Thoracic aorta (tissue), 2 donors: ENCODE measurements at places on chromosomes 4 and X. TPM values are rescaled to one million over a fixed set of nuclear protein-coding genes. Genes with fewer than 3 reads are reported as not detected.

PABPC1L2B gene
- total RNA-seq, result not detected

PTCHD1 gene
- total RNA-seq, result 0.54 TPM

DNA sequence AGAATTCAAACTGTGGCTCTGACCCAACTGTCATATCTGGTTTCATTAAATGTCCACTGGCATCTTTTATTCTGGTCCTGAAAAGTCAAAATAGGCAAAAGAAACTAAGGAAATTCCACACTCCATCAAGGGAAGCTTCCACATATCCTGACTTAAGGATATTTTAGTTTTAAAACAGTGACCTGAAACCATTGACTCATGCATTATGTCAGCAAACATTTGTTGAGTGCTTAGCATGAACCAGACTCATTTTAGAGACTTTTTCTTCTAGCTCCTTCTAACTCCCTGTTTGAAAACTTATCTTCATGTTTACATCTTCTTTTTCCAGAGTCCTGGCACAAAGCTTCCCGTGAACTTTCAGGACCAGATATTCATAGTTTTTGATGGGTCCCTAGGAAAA is 6.9 kb upstream of the CXCL1 start:
- no peaks in the 10 kb centered on the region for H3K4me1 ChIP-seq
- no peak for DNase-seq
- H3K4me3 ChIP-seq, result no peak overlapping the region
- no peak overlapping the region for H3K27ac ChIP-seq

DNA sequence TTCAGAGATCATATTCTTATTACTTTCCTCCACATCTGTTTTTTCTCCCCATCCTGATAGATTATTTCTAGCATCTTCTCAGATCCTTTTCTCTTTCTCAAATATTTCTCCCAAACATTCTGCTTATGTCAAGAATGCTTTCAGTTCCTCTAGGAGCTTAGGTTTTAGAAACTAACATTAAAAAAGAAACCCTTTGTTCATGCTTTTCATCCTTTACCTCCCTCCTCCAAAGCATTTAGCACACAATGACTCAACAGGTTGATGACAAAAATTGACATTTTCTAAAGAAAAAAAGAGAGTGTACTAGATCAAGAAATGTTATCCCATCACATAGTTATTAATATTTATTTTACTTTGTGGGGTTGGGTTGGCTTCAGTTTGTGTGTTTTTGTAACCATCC is 16.5 kb upstream of the ALB start:
- no peak overlapping the region for H3K4me3 ChIP-seq
- no peaks in the 10 kb centered on the region for H3K36me3 ChIP-seq
- H3K27ac ChIP-seq, result no peak overlapping the region
- no peaks in the 10 kb centered on the region for H3K27me3 ChIP-seq

- H3K4me3 ChIP-seq, result no peak overlapping the region
- DNase-seq, result no peak
- H3K4me1 ChIP-seq, result no peaks in the 10 kb centered on the region
- no peaks in the 10 kb centered on the region for H3K27me3 ChIP-seq
- H3K27ac ChIP-seq, result no peak overlapping the region
- H3K36me3 ChIP-seq, result no peaks in the 10 kb centered on the region
Observed at GRCh38 chr4:131650951-131651350, 1498.1 kb upstream of the PCDH10 start.

DNA sequence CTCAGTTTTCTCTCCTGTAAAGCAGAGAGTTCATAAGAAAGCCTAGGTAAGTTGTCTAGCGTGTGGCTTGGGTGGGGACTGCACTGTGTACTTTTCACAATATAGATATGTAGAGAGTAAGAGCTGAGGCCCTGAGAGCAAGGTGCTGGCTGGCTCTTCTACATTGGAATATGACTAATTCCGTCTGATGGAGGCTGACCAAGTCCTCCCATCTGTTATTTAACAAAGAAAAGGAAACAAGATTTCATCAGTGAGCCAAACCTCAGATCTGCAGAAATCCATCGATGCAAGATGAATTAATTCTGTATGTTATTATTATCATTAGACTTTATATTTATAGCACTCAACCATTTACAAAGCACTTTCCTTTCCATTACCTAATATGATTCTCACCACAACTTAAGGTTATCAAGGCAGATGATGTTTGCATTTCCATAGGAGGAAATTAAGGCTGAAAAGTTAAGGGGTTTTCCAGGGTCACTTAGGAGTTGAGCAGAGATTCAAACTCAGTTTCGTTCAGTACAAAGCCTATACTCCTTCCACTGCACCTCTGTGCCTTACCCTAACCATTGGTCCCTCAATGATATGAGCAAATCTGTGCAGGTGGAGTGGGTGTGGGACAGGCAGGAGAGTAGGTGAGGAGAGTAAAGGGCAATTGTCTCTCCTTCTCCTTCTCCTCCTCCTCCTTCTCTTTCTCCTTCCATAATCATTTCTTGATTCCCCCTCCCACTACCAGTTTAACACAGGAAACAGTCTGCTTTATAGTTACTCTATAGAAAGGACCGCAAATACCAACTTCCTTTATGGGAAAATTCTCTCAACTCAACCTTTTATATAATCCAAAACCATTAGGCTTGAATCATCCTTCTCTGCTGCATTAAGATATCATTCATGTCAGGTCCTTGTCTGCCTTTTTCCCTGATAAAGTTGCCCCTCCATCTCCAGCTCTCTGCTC is 27.6 kb upstream of the SRD5A3 start:
- no peak for DNase-seq
- H3K4me3 ChIP-seq, result no peak overlapping the region

GRCh38 chrX:22150371-22150770 is 118.2 kb downstream of the PHEX start:
- no peaks in the 10 kb centered on the region for H3K36me3 ChIP-seq
- no peak overlapping the region for H3K27ac ChIP-seq
- no peaks in the 10 kb centered on the region for H3K4me1 ChIP-seq

DNA sequence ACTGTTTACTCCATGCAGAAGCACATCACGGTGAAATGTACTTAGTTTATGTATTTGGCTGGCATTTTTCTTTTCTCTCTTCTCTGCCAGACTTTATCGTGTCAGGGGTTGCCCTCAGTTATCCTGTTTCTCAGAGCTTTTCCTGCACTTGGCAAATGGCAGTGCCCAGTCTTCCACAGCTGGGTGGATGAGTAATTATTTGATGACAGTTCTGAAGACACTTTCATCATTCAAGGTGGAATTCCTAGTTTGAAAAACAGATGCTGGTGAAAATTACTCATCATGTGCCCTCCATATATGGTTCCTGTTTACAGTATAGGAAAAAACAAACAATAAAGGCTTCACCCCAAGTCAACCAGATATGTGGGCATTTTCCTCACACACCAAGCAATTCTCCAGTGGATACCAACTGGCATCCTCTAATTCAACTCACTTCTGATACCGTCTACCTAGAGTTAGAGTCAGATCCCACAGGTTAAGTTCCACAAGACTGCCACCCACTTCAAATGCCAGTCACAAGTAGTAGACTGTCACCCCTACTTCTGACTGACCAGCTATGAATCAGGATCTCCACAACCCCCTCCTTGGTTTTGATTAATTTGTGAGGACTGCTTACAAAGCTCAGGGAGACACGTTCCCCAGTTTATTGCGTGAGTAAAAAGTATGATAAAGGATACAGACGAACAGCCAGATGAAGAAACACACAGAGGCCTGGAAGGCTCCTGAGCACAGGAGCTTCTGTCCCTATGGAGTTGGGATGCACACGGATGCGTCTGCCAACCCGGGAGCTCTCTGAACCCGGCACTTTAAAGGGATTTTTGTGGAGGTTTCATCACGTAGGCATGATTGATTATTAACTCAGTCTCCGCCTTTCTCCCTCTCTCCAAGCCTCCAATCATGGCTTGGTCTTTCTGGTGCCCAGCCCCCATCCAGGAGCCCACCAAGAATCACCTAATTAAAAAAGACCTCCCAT is 72.9 kb downstream of the CLDN34 start:
- H3K36me3 ChIP-seq, result no peaks in the 10 kb centered on the region
- no peak overlapping the region for H3K4me3 ChIP-seq
- no peaks in the 10 kb centered on the region for H3K27me3 ChIP-seq
- H3K27ac ChIP-seq, result no peak overlapping the region

- H3K27me3 ChIP-seq, result no peaks in the 10 kb centered on the region
- peaks cover 24% of the 10 kb centered on the region for H3K4me1 ChIP-seq
- H3K27ac ChIP-seq, result peak overlapping the region; percentile 79
- peak overlapping the region; percentile 94 for H3K4me3 ChIP-seq
Observed at GRCh38 chr4:105147016-105147552, 408 bp downstream of the TET2 start.

DNA sequence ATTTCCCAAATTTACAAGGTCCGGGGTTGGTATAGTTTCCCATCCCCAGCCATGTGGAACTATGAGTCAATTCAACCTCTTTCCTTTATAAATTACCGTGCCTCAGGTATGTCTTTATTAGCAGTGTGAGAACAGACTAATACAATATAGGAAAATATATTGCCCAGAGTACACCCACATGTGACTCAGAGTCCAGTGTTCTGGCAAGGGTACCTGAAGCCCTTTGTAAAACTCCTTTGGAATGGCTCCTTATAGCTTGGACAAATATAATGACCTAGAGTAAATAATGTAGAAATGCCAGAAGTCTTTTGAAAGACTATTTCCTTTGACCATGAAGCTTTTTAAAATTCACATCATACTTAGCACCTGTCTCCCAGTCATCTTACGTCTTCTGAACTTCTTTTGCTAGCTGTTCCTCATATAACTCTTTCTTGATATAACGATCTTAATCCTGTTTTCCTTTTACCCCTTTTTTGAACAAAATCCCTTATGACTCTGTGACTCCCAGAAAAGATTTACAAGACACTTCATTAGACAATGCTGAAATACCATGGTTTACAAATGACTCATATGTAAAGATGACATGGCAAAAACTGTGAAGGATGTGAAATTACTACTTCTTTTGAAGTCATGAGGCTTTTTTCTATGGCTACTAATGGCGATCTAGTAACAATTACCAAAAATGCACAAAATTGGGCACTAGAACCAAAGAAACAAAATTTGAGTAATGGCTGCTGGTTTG is 408.9 kb downstream of the NAP1L3 start:
- no peak overlapping the region for H3K4me3 ChIP-seq
- H3K27me3 ChIP-seq, result no peaks in the 10 kb centered on the region
- H3K36me3 ChIP-seq, result no peaks in the 10 kb centered on the region
- no peak overlapping the region for H3K27ac ChIP-seq

DNA sequence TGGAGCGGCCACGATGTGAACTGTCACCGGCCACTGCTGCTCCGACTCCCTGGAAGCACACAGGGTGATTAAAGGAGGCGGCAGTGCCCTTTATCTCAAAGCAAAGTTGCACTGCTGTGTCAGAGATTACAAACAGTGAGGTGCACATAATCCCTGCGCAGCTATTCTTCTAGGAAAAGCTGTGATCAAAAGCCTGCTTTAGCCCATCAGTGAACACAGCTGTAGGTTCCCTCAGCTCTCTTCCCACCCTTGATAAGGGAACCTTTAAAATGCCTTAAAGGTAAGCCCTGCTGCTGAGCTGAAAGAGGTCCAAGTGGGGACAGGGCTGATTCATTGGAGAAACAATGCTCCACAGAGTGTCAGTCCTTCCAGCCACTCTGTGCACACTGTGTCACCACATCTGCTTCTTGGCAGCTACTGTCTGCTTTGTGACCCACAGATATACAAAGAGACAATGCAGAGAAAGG is 127.6 kb downstream of the EIF4E start:
- H3K27ac ChIP-seq, result no peak overlapping the region
- H3K27me3 ChIP-seq, result no peaks in the 10 kb centered on the region
- H3K36me3 ChIP-seq, result no peaks in the 10 kb centered on the region
- no peak overlapping the region for H3K4me3 ChIP-seq
- no peak for DNase-seq

DNA sequence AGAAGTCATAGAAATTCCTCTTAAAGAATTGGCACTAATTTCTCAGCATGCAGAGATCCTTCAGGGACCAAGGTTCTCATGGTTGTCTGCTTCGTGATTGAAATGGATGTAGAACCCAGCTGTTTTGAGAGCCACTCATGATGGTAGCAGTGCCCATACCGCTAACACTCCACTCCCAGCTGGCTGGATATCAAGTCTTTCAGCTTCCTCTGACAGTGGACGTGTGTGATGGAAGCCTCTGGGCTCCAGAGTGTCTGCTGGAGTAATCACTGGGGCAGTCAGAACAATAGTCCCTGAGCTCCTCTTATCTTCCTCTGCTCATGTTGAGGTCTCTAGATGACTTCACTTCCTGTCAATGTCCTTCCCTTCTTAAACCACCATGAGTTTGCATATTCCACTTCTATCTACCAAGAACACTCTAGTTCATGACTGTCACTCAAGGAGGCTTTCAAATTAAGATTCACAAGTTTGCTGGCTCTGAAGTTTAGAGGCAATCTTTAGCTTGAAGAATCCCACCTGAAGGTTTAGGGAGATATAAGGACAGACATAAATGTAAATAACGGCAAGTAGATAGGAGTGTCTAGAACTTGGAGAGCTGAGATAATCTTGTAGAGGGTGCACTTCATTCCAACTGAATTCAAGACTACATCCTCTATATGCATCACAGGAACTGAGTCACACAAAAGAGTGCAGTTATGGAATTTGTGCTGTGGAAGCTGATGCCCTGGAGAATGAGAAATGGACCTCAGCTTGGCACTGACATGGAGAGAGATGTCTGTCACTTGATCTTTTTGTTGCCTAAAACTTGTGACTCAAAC is 64.5 kb upstream of the WDR1 start:
- no peak overlapping the region for H3K27ac ChIP-seq
- no peaks in the 10 kb centered on the region for H3K36me3 ChIP-seq
- no peak overlapping the region for H3K4me3 ChIP-seq
- DNase-seq, result no peak
